Pons (tissue), 1 donor: ENCODE measurements at places on chromosomes 11 and 22.

DNA sequence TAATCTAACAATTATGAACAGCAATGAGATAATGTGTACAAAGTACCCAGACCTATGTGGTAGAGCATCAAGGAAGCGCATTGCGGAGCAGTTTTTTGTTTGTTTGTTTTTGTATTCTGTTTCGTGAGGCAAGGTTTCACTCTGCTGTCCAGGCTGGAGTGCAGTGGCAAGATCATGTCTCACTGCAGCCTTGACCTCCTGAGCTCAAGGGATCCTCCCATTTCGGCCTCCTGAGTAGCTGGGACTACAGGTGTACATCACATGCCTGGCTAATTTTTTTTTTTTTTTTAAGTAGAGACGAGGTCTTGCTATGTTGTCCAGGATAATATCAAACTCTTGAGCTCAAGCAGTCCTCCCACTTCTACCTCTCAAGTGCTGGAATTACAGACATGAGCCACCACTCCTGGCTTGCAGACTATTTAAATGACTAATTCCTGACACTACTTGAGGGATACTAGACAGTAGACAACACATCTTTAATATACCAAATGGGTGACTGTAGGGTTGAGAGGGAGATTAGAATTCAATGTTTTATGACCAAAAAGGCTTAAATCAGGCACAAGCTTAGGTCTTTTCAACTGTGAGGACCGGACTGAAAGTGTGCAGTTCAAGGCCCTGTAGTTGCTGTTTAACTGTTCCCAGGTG is 12.7 kb downstream of the OR51B4 start:
- DNase-seq, result no peak

GRCh38 chr11:95147364-95147905 is 57.8 kb downstream of the ENDOD1 start:
- DNase-seq, result peak; percentile 74

GRCh38 chr11:45933131-45933831 is 10.8 kb downstream of the LARGE2 start:
- peak; percentile 42 for DNase-seq

DNA sequence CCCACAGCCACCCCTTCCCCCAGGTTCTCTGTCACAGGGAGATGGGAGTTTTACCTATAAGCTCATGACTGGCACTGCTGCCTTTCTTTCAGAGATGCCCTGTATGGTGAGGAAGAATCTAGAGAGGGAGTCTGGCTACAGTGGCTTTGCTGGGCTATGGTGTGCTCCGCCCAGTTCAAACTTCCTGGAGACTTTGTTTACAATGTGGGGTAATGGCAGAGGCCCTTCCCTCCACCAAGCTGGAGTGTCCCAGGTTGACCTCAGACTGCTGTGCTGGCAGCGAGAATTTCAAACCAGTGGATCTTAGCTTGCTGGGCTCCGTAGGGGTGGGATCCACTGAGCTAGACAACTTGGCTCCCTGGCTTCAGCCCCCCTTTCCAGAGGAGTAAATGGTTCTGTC is 143.5 kb downstream of the MSANTD4 start:
- no peak for DNase-seq

- DNase-seq, result no peak
These were observed 22.1 kb upstream of the PSMA1 start for GRCh38 chr11:14542324-14542723.

DNA sequence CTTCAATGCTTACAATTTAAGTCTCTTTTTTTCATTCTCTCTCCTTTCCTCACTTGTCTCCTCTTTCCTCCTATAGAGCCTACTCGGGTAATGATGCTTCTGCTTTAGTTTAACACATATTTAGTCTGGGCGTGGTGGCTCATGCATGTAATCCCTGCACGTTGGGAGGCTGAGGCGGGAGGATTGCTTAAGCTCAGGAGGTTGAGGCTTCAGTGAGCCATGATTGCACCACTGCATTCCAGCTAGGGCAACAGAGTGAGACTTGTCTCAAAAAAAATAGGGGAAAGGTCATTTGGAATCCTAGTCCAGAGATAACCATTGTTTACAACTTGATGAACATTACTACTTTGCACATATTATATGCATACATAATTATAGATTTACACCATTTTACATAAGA is 1.4 kb upstream of the CCT8L2 start:
- no peak for DNase-seq

- DNase-seq, result no peak
These were observed 11.0 kb downstream of the SLC43A1 start for GRCh38 chr11:57504511-57504910.

DNA sequence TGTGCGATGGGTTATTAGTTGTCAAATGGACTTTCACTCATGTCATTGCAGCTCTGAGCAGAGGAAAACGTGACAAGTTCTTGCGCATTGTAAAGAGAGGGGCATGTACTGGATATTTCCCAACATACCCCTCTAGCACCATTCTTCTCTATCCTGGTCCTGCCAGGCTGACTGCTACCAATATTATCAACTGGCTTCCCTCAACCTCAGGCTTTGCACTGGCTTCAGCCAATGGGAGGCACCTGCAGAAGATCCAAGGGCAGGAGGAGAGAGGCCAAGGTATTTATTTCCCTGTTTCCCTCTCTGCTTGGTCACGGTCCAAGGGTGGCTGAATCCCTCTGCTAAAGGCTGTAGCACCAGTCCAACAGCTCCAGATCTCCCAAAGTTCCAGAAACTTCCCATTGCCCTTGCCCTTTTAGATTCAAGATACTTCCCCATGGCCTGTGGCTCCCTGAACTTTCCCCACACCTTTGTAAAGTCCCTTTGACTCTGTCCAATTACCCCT is 175.6 kb upstream of the NECTIN1 start:
- DNase-seq, result no peak

DNA sequence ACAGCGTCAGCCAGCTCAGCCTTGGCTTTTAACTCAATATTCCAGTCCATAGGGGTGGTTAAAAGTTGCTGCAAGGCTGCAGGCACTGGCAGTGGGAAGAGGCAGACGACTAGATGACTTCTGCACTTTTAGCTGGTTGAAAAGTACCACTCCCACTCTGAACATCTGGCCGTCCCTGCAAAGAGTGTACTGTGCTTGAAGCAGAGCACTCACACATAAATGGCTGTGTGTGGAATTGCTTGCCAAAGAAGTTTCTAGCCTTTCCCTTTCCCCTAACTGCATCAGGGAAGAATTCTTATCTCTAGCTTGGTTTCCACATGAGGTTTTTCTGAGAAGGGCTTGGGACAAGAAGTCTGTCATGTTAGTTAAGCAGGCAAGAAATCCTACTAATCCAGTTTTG is 5.1 kb upstream of the PHLDB1 start:
- no peak for DNase-seq

GRCh38 chr11:81892770-81893635 is 840.7 kb downstream of the FAM181B start:
- DNase-seq, result no peak

- no peak for DNase-seq
These were observed 43.8 kb downstream of the CHRDL2 start for GRCh38 chr11:74687237-74688023.

DNA sequence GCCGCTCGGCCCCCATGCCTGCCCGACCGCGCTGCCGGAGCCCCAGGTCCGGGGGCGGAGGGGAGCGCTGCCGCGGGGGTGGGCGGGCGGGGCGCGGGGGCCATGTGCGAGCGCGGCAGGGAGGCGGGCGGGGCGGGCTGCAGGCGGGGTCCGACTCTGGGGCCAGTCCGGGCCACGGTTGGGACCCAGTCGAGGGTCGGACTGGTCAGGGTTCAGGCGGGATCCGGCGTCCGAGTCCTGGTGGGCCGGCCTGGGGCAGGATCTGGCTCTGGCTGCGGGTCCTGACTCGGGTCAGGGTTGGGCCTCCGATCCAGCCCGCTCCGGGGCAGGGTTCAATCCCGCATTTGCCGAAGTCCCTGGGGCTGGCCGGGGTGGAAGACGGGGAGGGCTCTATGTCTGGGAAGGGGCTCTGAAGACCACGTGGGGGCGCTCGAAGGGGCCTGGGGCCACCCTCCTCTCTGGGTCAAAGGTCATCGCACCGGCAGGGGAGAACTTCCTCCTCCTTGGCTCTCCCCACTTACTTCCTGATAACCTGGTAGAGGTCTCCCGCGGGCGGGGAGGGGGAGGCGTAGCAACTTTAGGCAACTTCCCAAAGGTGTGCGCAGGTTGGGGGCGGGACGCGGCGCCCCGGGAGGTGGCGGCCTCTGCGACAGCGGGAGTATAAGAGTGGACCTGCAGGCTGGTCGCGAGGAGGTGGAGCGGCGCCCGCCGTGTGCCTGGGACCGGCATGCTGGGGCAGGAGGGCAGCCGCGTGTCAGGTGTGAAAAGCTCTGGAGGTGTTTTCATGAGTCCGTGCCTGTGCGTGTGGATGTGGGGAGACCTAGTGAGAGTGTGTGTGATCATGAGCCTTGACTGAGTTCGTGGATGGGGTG is 603 bp downstream of the ESRRA start:
- no peak for DNase-seq

GRCh38 chr11:77215106-77215505 is 86.4 kb downstream of the GDPD4 start:
- DNase-seq, result no peak

DNA sequence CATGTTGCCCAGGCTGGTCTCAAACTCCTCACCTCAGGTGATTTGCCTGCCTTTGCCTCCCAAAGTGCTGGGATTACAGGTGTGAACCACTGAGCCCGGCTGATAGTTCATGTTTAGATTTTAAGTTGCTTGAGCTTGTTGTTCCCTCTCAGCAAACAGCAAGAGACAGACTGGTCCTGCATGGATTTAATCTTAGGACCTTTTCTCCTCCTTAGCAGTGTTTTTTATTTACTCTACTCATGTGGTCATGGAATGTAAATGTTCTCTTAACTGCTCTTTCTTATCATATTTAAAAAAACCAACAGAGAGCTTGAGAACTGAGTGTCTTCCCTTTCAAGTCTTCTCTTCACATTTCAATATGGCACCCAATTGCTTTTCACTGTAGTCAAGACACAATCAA is 22.7 kb upstream of the PRDM10 start:
- no peak for DNase-seq

- no peak for DNase-seq
These were observed 19.7 kb downstream of the GRAMD4 start for GRCh38 chr22:46639843-46640242.

DNA sequence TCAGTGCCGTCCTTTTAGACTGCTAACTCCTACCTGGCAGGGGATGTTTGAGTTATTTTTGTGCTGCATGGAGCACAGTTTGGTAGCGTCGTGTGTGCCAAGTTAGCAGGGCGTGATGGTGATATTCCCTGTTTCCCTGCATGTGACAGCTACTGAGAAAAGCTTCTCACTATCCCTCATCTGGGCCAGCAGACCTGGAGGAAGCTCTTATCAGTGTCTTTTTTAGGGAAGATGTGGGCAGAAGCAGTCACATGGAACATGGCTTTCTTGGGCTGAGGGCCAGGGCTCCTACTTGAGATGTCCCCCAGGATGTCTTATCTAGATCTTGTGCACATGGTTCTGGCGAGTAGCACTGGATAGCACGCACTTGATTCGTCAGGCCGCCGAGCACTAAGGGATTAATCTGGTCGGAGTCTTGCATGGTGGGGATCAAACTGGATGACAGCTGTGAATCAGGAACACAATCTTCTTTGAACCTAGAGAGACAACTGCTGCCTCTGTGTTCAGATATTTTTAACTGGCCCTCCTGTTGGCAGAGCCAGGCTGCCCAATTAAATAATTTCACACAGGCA is 33.8 kb downstream of the TECTA start:
- DNase-seq, result no peak

GRCh38 chr11:115437902-115438575 is 66.2 kb downstream of the CADM1 start:
- DNase-seq, result peak; percentile 65

GRCh38 chr11:50170115-50170514 is 137.4 kb downstream of the OR4C45 start:
- no peak for DNase-seq

DNA sequence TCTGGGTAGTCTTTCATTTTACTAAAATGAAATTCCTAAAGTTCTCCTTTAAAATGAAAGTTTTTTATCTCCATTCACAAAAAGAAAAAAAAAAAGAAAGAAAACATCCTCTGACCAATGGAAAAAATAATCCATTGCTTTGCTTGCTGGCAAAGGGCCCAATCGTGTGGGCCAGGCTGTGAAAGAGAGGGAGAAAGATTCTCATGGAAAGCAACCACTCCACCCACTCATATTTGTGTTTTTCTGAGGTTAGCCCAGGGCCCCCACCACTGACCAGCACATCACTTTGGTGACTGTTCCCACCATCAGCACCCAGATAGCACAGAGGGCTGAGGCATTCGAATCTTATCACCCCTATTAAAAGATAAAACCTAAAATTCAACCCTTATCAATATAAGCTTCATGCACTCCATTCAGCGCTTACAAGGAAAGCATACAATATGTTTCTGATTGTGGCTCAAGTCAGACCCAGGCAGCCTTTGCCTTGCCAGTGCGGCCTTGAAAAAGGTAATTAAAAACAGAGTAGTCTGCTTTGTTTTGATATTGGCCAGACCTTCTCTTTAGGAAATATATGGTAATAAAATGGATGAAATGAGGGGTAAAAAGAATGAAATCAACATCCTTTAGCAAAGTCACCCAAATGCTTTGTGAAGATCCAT is 192.8 kb downstream of the ETS1 start:
- DNase-seq, result no peak

- no peak for DNase-seq
These were observed 128.7 kb upstream of the TOP3B start for GRCh38 chr22:22111267-22111751.

GRCh38 chr11:129932381-129933067 is 37.1 kb upstream of the NFRKB start:
- DNase-seq, result no peak

GRCh38 chr11:74006743-74007304 is 2.1 kb downstream of the UCP3 start:
- DNase-seq, result no peak

DNA sequence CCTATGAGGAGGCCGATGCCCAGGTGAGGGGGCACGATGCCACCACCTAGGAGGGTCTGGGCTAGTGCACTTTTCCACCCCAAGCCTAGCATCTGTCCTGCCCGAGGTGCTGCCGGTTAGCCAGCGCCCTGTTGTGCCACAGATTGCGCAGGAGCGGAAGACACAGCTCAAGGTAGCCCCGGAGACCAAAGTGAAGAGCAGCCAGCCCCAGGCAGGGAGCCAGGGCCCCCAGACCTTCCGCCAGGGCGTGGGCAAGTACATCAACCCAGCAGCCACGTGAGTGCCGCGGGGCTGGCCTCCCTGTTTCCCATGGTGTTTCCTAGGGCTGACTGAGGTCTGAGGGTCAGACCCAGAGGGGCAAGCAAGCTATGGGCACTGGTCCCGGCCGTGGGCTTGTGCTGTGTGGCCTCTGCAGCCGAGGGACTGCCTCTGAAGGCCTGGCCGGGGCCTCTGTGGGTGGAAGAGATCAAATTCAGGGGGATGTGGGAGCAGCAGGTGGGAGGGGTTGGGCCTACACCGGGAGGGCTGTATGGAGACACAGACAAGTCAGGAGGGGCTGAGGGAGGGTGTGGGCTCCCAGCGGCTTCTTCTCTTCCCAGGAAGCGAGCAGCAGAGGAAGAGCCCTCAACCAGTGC is 29.1 kb downstream of the PPIL2 start:
- DNase-seq, result no peak
